ENCODE measurements at places on chromosomes 2 and 18.

DNA sequence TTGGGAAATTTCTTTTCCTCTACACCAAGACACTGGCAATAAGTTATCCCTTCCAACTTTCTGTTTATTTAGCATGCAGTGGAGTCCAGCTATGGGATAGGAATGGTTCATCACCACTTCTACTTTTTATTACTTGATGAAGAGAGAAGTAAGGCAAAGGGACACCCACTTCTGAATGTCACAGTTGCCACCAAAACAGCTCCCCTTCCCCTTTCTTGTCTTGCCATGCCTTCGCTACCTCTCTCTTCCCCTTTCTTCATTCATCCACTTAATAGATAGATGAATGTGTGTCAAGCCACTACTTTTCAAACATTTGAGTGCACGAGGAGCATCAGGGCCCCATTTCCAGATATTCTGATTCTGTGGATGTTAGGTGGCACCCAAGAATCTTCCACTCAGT, 59.6 kb downstream of the KCTD18 start:
- ATAC-seq: no peak

GRCh38 chr2:39156107-39156506, 35.3 kb upstream of the SOS1 start:
- peak; percentile 23 for ATAC-seq

DNA sequence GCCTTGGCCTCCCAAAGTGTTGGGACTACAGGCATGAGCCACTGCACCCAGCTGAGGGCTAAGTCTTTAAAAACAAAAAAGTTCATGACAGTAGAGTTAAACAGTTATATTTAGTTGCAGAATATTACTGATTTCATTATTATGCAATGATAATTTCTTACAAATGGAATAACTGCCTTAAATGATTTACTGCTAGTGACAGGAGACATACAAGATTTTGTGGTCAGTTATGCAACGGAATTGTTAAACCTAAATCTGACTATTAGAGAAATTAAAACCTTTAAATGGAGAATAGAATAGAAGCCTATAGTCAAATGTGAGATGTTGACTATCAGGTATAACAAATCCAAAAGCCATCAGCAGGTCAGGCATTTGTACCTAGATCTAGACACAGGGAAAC, 10.3 kb upstream of the DNAJC10 start:
- ATAC-seq: no peak

- ATAC-seq: no peak
These were observed 11.6 kb downstream of the CDKL4 start for GRCh38 chr2:39232141-39232540.

DNA sequence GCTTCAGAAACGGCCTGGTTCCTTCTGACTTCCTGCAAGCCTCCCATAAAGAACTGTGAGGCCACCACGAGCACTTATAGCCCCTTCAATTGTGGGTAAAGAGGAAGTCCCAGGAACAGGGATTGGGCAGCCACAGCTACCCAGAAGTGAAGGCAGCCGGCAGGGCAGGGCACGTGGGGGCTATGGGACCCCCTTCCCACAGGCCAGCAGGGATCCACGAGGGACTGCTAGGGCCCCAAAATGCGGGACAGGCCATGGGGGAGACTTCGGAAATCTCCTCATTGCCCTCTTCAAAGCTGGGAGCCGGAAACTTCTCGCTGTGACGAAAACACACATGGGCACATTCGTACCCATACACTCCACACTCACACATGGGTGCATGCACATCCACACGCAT, 196.1 kb upstream of the SALL3 start:
- ATAC-seq: no peak

DNA sequence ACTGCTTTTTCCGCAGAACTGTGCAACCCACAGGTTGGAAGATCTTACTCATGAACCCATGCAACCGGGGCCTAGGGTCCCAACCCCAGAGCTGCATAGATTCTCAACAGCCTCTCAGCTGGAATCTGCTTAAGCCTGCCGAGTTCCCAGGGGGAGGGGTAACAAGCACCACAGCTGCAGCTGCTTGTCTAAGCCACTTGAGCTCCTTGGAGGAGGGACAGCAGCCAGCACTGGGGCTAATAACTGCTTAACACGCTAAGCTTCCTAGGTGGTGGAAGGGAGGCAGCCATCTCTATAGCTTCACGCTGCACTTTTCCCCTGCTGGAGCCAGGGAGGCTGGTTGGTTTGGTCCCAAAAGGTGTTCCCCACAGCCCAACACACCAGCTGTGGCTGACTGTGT, 311.6 kb downstream of the DSC3 start:
- no peak for ATAC-seq

- ATAC-seq: peak; percentile 8
These were observed 140.1 kb downstream of the PTGR3 start for GRCh38 chr18:75068682-75069435.

GRCh38 chr2:47043891-47044239, 111.2 kb downstream of the STPG4 start:
- no peak for ATAC-seq

DNA sequence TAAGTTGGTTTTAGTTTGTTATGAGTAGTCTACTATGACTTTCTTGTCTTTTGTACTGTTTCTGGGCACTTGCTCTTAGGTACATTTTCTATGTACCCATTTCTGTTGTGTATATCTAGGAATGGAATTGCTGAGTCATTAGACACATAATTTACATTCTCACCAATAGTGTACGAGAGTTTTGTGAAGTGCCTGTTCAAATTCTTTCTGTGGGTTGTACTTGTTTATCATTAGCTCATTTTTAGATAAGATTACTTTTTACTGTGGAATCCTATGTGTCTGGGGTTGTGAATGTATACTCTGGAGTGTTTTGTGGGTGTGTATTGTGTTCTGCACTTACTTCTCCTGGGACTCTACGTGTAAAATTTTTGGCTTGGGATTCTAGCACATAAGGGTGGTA, 36.6 kb upstream of the CD28 start:
- no peak for ATAC-seq

GRCh38 chr2:222887124-222887523, 26.3 kb downstream of the ACSL3 start:
- no peak for ATAC-seq

DNA sequence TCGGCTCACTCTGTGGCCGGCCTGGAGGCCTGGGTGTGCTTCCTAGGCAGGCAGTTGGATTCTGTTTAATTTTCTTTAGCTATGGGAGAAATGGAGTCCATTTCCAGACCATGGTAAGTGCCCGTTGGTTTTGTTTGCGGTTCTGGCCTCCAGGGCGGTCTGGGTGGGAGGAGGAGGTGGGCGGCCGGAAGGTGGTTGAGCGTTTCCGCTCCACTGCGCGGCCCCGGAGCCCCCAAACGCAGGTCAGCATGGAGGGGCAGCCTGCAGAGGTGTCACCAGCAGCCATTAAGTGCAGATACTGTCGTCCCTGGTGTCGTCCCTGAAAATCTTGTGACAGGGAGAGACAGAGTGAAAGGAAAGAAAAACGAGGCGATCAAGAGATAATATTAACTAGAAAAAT, 303.9 kb downstream of the GBX2 start:
- ATAC-seq: no peak

DNA sequence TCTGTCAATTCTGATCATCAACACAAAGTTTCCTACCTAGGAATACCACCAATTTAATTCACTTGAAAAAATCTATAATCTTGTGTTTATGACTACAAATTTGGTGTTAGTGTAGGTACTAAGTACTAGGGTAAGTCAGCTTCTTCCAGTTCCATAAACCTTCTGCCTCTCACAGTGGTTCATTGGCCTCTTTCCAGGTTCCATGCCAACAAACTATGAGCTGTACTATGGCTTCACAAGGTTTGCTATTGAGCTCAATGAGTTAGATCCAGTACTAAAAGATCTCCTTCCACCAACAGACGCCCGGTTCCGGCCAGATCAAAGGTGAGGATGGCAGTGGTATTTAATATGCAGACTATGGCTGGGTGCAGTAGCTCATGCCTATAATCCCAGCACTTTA, 58.8 kb downstream of the PRKRA start:
- no peak for ATAC-seq

Measured in motor neuron (in vitro differentiated cells).